ENCODE measurements at places on chromosomes 7 and 10. TPM values are rescaled to one million over a fixed set of nuclear protein-coding genes. Genes with fewer than 3 reads are reported as not detected.

Gene ERVW-1
- total RNA-seq = not detected

DNA sequence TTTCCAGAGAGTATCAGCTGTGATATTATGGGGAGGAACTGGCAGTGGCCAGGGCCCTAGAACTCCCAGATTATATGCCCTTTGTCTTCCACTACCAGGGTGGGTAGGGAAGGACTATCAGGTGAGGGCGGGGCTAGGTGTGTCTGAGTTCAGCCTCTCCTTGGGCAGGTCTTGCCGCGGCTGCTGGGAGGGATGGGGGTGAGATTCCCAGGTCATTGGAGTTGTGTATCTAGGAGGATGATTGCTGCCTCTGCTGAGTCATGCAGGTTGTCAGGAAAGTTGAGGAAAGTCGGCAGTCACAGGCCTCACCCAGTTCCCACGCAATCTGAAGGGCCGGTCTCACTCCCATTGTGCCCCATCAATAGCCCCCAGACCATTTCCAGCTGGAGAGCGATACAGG is 185.2 kb downstream of the DKK1 start:
- DNase-seq = no peak

GRCh38 chr10:69456880-69457693 is 5.8 kb downstream of the TSPAN15 start:
- DNase-seq = no peak

Gene ST8SIA6
- 1.8 TPM for total RNA-seq

GRCh38 chr10:42177077-42177792 is 461.1 kb downstream of the ZNF33B start:
- no peak for DNase-seq

DNA sequence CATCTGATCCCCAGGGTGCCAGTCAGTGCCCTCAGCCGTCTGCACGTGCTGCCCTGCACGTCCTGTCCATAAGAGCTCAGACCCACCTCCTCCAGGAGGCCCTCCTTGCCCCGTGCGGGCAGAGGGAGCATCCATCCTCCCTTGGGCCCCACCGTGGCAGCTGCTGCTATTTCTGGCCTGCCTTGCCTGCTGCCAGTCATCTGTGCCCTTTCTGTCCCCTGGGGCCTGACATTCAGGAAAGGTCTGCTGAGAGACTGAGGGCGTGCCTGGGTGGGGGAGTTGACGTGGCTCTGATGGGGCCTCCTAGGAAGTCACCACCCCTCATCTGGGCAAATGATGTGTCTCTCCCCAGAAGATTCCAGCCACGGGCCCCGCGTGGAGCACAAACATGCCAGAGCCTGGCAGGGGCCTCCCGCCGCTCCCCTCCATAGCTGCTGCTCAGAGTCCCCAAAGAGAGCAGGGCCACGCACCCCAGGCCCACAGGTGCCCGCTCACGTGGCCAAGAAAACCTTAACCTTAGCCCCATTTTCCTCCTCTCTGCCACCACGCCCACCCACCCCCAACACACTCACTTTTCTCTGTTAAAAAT is 21.8 kb downstream of the DPYSL4 start:
- DNase-seq = no peak

GRCh38 chr10:117217196-117217761 is 20.0 kb downstream of the KCNK18 start:
- no peak for DNase-seq

DNA sequence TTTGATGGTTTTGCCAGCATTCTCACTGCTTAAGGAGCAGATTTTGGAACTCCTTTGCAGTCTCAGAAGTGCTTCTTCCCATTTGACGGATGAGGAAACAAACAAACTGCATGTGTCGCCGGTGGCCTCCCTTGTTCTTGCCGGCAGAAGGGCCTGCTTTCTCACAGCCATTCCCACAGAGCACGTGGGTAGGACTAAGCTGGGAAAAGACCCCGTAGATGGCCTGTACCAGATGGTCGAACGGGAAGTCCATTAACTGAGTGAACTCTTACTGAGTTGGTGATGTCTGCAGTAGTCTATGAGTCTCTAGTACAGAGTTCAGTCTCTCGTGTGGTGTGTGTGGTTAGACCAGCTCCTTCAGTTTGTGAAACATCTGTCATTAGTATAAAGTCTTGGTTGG is 131.9 kb downstream of the TRRAP start:
- peak; percentile 32 for DNase-seq

- DNase-seq = no peak
Measured at GRCh38 chr7:81621893-81622292, 148.0 kb downstream of the HGF start.

DNA sequence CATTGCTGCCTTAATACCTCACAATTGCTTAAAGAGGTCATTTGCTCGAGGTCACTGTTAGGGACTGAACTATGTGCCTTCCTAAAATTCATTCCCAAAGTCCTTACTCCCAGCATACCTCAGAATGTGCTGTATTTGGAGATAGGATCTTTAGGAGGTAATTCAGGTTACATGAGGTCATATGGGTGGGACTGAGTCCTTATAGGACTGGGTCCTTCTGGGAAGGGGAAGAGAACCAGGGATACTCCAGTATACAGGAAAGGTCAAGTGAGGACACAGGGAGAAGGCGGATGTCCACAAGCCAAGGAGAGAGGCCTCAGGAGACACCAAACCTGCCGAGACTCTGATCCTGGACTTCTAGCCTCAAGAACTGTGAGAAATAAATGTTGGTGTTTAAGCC is 253.3 kb downstream of the PRPF18 start:
- DNase-seq = no peak

DNA sequence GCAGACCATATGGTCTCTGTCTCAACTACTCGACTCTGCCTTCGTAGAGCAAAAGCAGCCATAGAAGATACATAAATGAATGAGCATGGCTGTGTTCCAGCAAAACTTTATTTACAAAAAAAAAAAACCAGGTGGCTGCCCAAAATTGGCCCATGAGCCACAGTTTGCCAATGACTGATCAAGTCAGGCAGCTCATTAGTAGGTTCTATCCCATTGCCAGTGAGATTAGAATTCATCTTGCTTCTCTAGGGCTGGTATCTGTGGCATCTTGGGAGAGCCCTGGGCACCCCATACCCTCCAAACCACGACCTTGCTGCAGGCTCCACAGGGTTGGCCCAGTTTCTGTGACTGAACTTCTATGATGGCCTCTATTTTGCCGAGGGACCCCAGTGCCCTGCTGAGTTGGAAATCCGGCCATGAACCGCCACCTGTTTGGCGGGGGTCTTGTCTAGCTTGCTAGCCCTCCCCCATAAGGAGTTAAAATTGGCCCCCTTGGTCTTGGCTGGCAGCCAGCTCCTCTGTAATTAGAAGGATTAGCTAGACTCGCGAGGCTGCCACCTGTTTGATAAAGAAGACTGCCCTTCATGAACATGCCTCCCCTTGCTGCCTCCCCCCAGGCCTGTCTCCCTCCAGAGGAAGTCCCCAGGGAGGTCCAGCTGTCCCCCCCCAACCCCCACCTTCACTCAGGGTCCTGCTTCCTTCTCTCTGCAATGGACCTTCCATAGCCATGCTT is 83.9 kb downstream of the CHN2 start:
- DNase-seq = peak; percentile 23

DNA sequence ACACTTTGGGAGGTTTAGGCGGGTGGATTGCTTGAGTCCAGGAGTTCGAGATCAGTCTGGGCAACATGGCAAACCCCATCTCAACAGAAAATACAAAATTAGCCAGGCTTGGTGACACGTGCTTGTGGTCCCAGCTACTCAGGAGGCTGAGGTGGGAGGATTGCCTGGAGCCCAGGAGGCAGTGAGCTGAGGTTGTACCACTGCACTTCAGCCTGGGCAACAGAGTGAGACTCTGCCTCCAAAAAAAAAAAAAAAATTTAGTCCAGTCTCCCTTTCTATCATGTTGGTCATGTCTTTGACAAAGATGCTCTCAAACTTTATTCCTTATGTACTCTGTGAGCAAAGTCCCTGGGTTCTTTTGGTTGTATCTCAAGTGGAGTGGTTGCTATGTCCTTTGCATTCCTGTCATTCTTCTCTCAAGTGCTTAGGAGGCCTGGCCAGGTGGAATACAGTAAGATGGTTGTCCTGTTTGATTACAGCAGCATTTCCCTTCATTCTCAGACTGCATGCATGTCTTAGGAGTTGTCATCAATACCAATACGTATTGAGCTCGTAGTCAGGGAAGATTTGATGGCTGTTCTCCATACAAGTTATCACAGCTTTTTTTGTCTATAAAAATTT is 85.7 kb downstream of the MMRN2 start:
- no peak for DNase-seq

Gene NAT16
- total RNA-seq = not detected

DNA sequence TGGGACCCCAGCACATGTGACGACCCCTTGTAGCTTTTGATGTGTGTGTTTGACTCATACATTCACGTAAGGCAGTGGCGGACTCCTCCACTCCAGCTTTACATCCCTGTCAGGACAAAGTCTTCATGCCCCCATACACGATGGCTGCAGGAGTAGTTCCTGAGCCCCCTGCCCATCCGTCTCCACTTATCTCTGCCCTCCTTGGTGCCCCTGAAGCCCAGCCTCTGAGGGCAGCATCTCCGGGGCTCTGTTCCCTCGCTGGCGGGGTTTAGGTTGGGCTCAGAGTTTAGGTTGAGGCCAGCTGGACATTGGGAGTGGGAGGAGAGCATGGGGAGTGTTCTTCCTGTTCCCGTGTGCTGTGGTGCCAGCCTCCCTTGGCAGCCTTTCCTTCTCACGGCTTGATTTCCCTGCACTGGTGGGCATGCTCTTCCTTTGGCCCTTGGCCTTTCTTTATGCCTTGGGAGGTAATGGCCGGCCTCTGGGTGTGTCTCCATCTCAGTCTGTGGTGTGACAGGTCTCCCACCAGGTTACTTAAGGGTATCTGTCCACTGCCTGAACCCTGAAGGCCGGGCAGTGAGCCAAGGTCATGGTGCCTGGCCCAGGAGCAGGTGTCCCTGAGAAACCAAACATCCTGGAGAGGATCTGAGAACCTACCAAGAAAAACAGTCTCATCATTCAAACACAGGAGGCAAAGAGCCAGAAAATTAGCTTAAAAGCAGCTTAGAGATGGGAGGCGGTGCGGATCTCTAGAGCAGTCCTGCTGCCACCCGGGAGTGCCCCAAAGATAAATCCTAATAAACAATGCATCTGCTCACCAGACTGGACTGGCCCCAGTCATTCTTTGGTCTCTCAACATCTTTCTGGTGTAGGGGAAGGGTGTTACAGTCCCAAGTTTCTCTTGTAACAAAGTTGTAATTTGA is 85.5 kb downstream of the GLRX3 start:
- no peak for DNase-seq

DNA sequence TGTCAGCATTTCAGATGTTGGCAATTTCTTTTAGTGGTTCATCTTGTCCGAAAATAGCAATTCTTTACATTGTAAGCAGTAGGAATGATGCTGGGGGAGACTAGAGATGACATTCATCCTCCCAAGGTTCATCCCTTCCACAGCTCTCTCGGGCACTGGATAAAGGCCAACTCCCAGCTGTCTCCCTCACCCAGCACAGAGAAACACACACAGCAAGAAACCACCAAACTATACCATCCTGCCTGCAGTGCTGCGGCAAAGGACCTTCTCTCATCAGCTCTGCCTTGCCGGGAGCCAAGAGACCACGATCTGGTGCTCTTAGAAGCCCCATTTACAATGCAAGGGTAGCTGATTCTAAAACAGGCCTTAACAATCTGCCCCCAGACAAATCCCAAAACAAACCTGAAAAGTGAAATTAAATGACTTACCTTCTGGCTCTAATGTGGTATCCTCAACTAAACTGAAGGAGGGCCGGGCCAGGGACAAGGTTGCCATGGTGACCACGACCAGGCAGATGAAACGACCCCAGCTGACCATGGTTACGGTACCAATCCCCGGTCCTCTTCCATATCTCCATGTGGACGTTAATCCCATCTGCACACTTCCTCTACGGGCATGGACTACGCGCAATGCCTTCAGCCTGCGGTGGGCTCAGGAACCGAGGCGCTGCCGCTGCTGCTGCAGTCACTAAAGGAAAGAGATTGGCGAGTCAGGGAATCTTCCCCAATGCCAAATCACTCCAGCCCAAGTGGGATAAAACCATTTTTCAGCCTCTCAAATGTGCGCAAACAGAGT is 4.8 kb downstream of the FGFR2 start:
- DNase-seq = no peak

DNA sequence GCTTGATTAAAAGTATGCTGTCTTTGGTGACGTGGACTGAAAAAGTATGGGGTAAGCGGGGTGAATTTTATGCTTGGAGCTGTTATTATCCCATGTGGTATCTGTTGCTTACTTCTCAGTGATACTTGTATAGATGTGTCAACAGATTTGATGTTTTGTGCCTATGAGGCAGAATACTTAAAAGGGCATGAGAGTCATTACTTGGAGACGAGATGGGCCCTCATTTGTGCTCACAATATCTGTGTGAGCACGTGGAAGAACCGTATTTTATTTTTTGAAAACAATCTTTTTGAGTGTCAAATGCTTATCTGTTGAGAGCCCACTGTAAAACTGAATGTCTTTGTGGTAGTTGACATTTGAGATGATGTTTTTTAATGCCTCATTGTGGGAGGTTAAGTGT is 281.9 kb downstream of the EXOC4 start:
- no peak for DNase-seq

DNA sequence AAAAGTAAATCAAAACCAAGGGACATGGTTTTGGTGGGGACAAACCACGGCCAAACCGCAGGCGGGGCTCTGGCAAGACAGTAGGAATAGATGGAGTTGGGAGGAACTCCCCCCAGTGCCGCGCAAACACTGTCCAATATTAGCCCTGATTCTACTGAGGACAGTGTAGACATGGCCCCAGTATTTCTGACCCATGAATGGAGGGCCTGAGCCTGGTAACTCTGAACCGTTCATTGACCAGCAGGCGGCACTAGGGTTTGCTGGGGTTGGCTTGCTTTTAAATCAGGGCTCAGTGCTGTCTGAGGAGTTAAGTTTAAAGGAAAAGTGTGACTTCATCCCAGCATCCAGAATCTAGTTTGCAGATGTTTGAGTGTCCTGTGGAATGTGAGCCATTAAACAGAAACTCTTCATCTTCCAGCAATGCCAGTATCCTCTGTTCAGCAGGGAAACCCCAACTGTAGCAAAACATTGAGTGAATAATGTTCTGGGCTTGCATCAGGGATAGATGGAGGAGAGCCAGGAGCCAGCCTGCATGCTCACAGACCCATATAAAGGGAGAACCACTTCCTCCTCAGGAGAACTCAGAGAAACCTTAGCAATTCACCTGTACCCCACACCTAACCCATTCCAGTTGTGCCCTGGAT is 147.4 kb upstream of the PRSS58 start:
- no peak for DNase-seq

Gene SUN3
- not detected for total RNA-seq

GRCh38 chr10:61283066-61283465 is 170.1 kb downstream of the TMEM26 start:
- DNase-seq = no peak

Measured in left lobe of liver (tissue), 2 donors.